Stimulated activated naive CD8-positive, alpha-beta T cell treated with anti-CD3 and anti-CD28 coated beads, Interleukin-15, Interleukin-2, amounts not matched to agents 100 U/mL and 50 U/mL, for 24 hours (primary cell): ENCODE measurements at places on chromosomes 12 and 14.

- DNase-seq = peak; percentile 56
Measured at GRCh38 chr12:12561371-12562015, 1.2 kb downstream of the DUSP16 start.

GRCh38 chr12:51242120-51242519 is 3.5 kb downstream of the DAZAP2 start:
- DNase-seq = no peak

DNA sequence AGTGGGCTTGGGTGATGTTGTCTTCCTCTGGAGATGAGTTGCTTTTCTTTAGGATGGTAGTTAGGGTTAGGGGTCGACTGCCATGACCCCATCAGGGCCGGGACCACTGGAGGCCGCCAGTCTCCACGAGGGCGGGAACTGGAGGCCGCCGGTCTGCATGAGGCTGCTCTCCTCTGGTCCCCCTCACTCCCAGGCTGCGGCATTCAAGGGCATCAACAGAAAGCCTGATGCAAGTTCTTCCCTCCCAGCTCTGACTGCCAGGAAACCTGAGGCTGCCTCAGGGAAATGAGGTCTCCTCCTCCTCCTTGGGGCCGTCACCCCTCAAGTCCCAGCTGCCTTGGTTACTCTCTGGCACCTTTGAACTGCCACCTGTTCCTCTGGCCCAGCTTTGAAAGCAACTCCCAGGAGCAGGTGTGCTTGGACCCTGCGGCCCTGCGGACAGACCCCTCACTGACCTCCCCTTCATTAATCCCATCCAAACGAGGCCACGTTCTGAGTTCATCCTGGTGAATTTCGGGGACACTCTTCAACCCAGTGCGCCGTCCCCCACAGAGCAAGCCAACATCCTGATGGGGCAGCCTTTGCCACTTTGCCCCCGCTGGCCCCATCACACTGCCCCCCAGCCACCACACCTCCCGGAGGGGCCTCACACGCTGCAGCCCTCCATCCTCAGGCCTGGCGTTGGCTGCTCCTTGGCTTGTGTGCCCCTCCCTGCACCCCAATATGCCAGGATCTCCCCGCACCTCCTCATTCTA is 37.2 kb upstream of the FBRSL1 start:
- no peak for DNase-seq

- no peak for DNase-seq
Measured at GRCh38 chr12:92547420-92547819, 155.4 kb upstream of the PLEKHG7 start.

DNA sequence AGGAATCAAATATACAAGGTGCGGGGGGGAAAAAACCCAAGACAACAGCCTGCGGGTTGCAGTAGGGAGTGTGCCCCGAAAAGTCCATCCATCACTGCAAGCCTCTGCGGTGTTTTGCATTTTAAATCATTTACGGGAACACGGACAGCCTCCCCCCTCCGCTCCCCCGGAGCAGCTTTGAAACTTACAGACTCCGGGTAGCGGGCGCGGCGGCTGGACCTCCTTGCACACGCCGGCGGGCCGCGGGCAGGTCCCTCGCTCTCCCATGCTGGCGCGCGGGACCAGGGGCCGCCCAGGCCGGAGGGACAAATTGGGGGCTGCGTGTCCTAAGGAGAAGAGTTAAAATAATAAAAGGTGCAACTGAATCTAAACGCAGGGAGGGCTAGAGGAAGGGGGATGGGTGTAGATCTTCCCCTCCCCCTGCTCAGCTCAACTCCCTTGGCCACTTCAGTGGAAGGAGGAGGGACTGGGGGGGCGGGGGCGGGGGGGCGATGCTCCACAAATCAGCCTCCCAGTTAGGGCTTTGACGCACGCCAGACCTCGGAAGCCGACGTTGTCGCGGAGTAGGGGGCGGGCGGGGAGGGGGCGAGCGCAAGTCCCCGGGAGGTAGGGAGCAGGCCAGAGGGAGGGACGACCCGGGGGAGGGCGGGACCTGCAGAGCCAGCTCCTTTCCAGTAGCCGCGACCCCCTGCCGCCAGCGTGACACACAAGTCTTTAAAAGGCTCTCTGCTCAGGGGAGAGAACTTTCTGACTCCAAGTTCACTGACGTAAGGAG is at the start of gene KCNJ8:
KCNJ8 (minus strand) TSS at position 349 of the 775 bp plus-strand sequence. CDS start 1,090 bp downstream, outside the sequence.
- peak; percentile 14 for DNase-seq

GRCh38 chr12:54584128-54584527 is 4.3 kb downstream of the PPP1R1A start:
- DNase-seq = no peak

GRCh38 chr12:102314821-102315220 is 117.2 kb upstream of the PMCH start:
- no peak for DNase-seq

- no peak for DNase-seq
Measured at GRCh38 chr14:100297320-100298300, 8.6 kb downstream of the SLC25A29 start.

GRCh38 chr14:90632451-90632850 is 183.8 kb downstream of the TTC7B start:
- no peak for DNase-seq

DNA sequence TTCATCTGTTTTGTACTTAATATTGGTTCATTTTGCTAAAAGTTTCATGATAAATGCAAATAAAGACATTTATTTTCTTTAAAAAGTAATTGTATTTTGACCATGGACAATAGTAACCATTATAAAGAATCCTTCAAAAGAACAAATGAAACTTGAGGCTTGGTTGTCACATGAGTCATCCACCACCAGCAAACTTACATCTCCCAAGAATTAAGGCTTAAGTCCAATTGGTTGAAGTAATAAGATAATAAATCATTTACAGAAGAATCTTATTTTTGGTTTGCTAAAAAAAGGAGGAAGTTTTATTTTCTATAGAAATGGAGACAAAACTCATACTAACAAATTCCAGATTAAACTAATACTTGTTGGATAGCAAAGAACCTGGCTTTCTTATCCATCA is 84.8 kb upstream of the KITLG start:
- no peak for DNase-seq
